Esophagus squamous epithelium (tissue), 5 donors: ENCODE measurements at places on chromosomes 12 and 14.

DNA sequence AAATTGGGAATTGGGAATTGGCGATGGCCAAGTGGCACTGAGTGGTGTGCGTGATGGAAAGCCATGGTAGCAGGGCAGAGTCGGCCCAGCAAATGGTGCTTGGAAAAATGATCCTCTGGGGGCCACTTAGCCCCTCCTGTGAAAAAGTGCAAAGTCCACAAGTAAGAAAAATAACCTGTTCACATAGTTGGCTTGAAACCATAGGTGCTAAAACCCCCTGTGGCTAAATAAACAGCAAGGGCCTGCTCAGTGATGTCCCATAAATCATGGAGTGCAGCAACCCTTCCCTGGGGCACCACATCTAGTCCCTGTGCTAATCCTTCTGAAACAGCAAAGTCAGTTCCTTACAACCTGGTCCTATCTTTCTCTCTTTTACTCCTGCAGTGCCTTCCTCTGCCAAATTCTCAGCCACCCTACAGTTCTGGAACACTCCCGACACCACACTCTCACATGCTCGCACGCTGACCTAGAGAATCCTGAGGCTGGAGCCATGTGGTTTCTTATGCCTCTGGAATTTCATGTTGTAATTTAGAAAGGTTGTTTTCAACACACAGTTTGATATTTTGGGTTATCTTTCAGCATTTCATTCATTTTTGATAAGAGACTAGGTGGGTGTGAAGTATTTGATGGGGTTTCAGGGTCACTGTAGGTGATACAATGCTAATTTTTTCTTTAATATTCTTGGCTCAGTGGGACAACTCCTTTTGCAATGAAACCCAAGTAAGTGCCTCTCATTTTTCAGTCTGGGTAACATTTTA lies 123.6 kb downstream of the SMOC1 start:
- DNase-seq, result no peak

GRCh38 chr12:3805077-3805476 lies 52.2 kb upstream of the CRACR2A start:
- DNase-seq, result no peak

- DNase-seq, result no peak
Measured at GRCh38 chr12:102543494-102544485, 63.4 kb upstream of the IGF1 start.

DNA sequence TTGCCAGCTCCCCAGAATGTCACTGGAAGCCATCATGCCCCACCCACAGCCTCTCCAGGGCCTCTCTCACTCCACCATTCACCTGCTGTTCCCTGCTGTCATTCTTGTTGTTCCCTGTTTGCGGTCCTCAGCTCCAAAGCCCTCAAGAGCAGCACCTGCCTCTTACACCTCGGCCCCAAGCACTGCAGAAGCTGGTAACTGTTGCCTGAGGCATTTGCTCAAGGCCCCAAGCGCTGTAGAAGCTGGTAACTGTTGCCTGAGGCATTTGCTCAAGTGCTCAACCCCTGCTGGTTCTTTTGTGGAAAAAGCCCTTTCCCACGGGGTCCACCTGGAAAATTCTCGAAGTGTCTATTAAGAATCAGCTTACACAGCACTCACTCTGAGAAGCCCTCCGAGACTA lies 78.0 kb downstream of the ARL6IP4 start:
- DNase-seq, result no peak

GRCh38 chr14:103031566-103031911 lies 25.8 kb downstream of the CDC42BPB start:
- DNase-seq, result no peak

GRCh38 chr12:46445551-46446235 lies 73.1 kb upstream of the SLC38A2 start:
- DNase-seq, result no peak

DNA sequence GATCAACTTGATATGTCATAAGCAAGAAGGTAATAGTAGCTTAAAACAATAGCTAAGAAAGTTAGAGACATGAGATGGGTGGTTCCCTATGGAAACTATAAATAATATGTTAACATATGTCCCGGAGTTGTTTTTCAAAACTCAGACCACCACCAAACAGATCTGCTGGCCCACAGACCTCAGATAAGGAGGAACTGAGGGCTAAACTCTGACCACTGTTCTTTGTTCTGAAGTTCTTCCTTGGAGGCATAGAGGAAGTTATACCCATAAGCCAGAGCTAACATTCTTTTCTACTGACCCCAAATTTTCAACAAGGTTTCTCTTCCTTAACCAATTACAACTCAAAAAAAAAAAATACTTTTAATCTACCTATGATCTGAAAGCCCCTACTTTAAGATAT lies 156.1 kb upstream of the FSCB start:
- no peak for DNase-seq

DNA sequence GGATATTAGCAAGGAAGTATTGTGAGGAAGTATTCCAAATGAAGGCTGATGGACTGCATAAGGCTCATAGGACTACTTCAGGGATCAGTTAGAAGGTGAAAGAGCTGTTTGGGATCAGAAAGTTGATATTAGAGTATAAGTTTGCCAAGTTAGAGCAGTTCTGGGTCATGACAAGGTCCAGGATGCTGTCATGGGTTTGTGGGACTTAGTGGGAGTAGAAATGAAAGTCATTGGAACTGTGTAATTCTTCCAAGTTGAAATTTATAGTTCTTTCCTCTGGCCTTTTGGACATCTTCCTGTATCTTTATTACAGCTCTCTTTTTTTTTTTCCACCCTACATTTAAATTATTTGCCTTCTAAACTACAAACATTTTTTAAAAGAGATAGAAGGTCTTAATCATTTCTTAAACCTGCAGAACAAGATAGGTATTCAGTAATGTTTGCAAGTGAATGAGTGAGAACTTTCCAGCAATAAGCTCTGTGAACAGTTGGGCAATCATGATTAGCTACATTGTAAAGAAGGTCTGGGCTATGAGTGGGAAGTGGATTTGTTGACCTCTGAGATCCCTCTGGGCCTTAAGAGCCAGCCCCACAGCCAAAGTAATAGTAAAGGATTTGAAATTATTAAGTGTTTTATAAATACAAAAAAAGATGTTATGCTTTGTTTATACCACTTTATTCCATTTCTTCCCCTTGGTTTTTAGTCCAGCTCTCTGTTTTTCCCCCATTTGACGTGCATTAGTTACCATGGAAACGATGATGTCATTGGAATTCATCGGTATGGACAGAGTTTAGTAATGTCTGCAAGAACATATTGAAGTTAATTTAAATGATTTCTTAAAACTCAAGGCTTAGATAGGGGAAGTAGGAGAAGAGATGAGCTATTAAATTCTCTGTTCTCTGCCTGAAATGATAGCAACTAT lies 247.9 kb upstream of the ARHGAP5 start:
- DNase-seq, result no peak

- DNase-seq, result no peak
Measured at GRCh38 chr12:39623919-39624318, 4.3 kb upstream of the ABCD2 start.

- no peak for DNase-seq
Measured at GRCh38 chr12:118980407-118981014, 830 bp upstream of the SRRM4 start.

DNA sequence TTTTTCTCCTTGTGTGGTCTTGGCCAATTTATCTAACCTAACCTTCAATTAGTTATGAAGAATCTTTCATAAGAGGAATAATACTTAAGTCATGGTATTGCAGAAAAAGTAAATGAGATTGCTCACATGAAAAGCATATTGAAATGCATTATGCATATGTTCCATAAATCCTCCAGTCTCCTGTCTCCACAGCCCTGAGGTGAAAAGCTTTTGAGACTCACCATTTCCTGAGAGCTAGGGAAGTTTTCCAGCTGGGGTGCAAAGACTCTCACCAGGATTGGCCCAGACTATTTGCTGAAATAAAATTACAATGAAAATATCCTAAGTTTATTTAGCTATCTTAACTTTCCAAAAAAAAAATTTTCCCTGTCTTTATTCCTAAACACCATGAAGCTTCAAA lies 723.8 kb upstream of the FLRT2 start:
- DNase-seq, result no peak

DNA sequence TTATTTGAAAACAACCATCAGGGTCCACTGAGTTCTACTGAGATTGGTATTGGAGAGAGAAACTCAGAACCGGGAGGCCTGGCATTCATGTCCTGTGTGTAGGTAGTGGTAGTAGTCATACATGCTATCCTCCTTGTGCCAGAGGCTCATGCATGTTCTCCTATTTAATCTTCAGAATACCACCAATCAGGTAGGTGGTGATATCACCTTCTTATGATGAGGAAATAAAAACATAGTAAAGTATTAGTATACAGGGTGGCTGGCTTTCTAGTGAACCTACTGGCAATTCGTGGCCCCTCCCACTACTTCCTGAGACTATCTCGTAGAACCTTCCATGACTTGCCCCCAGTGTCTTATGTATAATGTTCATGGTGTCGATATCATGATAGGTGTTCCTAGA lies 40.5 kb upstream of the EID3 start:
- DNase-seq, result no peak

DNA sequence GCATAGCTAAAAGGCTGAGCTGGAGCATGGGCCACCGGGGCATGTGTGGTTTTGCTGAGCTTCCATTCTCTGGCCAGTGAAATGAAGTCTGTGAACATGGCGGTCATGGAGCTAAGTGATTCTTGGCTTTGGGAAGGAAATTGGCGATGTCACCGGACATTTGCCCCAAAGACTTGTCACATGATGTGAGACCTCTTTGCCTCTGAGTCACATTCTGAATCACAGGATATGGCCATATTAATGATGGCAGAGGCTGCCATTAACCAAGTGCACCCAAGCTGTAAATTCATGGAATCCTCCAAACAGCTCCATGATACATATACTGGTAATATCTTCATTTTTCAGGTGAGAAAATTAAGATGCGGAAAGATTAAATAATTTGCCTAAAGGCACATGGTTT lies 27.4 kb upstream of the BATF start:
- DNase-seq, result no peak

DNA sequence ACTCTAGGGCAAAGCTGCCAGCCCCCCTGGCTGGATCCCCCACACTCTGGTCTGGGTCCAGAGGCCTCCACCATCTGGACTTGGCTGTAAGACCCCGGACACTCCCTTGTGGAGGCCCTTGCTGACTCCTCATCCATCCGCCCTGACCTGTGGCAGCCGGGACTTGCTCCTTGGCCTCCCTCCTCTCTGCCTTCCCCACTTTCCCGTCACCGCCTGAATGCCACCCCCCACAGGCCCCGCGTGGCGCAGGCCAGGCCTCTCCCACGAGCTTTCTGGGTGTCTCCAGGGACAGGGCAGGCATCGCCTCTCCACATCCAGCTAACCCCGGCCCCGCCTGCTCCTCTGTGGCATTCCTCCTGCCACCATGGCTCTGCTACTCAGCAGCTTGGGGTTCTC lies 14.1 kb downstream of the JAG2 start:
- no peak for DNase-seq

DNA sequence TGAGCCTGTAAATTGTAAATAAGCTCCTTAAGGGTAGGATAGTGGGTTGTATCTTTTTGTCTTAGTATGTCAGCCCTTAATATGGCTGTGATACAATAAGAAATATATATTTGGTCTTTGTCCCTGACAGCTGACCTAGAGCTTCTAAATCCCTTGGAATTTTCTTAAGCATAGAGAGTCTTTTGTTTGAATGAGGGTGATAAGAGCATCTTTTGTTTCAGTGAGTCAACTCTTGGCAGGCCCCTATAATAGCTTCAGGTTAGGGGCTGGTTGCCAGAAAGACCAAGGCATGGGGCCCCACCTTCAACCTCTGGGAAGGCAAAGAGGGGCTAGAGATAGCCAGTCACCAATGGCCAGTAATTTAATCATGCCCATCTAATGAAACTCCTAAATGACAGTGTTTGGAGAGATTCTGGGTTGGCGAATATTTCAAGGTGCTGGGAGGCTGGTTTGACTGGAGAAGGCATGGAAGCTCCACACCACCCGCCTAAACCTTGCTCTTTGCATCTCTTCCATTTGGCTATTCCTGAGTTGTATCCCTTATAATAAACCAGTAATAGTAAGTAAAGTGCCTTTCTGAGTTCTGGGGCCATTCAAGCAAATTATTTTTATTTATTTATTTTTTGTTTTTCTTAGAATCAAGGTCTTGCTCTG lies 10.5 kb downstream of the PALS1 start:
- no peak for DNase-seq

GRCh38 chr14:43132441-43132840 lies 1374.6 kb downstream of the FSCB start:
- no peak for DNase-seq

DNA sequence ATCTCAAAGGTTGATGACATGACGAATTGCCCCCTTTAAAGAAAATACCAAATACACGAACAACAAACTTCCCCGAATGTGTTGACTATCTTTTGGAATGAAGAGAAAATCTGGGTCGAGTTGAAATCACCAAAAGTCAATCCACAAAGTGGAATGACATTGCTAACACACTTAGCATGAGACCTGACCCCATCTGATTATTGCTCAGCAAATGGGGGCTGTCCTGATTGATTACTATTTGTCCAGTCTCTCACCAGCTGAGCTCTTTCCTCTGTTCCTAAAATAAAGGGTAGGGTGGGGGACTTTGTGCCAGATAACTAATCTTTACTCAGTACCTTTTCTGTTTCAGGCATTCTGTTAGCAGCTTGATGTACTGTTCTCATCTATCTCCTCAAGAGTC lies 223.4 kb downstream of the APAF1 start:
- DNase-seq, result no peak

- no peak for DNase-seq
Measured at GRCh38 chr12:49683599-49684309, 23.5 kb downstream of the FMNL3 start.

DNA sequence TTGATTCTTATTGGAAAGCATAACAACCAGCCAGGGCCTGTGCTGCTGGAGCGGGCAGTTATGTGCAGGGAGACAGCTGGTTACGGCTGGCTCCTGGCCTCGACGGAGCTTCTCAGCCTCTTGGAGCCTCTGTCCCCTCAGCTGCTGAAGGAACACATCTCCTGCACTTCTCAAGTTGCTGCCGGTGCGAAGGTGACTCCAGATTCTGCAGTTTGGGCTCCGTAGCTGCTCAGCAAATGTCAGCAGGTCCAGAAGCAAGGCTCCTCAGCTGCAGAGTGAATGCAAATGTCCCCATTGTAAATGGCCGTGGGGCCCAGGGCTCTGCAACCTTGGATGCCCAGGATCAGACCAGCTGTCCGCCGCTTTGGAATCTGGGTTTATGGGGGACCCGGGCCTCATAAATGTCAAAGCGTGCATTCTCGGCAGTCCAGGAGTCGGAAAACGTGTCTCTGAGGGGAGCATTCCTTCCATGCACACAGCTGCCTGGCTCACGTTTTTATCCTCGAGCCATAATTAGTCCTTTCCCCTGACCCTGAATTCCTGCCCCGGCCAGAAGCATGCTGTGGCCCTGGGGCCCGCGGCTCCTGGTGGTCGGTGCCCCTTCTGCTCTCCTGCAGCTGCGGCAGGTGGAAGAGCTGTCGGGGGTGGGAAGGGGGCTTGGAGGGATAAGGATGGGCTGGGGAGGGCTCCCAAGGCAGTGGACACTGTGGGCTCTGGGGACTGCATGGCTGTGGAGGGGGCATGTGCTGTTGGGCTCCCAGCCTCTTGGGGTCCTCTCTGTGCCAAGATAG lies 106.0 kb downstream of the KIF26A start:
- DNase-seq, result no peak

GRCh38 chr12:84165998-84166571 lies 746.5 kb downstream of the SLC6A15 start:
- no peak for DNase-seq

- DNase-seq, result no peak
Measured at GRCh38 chr14:24278424-24278823, 7.0 kb upstream of the RABGGTA start.
